ENCODE measurements at places on chromosomes 7 and 10.
A peak's percentile ranks its signal among the peaks of the same experiment; 100 is the strongest.

- H3K36me3 ChIP-seq = no peaks in the 10 kb centered on the region
- no peaks in the 10 kb centered on the region for H3K27me3 ChIP-seq
- H3K4me3 ChIP-seq = no peak overlapping the region
- no peaks in the 10 kb centered on the region for H3K4me1 ChIP-seq
- no peak overlapping the region for H3K27ac ChIP-seq
Measured at GRCh38 chr10:71856619-71857018, 5.6 kb upstream of the PSAP start.

GRCh38 chr7:12431886-12432556, 28.4 kb upstream of the VWDE start:
- H3K4me1 ChIP-seq = no peaks in the 10 kb centered on the region
- no peaks in the 10 kb centered on the region for H3K27me3 ChIP-seq
- H3K4me3 ChIP-seq = no peak overlapping the region
- no peak overlapping the region for H3K27ac ChIP-seq

DNA sequence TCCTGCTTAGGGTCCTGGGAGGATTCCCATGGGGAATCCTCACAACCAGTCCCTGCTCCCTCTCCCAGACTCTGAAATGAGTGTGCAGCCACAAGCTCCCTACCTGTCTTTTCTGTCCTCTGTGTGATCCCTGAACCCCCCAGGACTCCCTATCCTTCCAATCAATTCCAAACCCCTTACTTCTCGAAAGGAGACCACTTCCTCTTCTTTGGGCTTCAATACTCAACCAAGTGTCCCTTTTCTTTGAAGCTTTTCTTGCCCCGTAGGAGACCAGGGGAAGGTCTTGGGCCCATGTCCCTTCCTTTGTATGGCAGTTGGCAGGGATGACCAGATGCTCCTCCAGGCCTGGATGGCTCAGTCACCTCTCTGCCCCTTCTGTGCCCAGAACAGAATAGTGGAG, 1.7 kb downstream of the AEBP1 start:
- H3K27ac ChIP-seq = no peak overlapping the region
- H3K4me1 ChIP-seq = no peaks in the 10 kb centered on the region
- no peaks in the 10 kb centered on the region for H3K27me3 ChIP-seq

DNA sequence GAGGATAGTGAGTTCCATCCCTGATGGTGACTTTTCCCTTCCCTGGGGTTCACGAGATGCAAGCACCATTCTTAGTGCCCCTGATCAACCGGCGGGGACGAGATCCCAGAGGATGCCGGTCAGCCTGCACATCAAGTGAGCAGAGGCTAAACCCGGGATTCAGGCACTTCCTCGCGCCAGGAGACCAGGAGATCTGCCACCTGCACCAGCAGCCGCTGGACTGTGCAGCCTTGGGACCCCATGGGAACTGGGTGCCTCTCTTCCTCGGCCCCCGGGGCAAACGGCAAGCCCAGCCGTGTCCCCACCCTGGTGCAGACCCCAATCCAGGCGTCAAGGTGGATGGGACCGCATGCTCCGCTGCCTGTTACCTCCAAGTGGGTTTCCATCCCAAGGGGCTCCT, 88.5 kb downstream of the TCERG1L start:
- no peak overlapping the region for H3K4me3 ChIP-seq
- no peak for DNase-seq
- no peaks in the 10 kb centered on the region for H3K4me1 ChIP-seq
- H3K27ac ChIP-seq = no peak overlapping the region

GRCh38 chr7:43071604-43072003, 40.8 kb upstream of the HECW1 start:
- no peak overlapping the region for H3K4me3 ChIP-seq
- peak; percentile 86 for DNase-seq
- no peak overlapping the region for H3K27ac ChIP-seq
- H3K36me3 ChIP-seq = no peaks in the 10 kb centered on the region
- peaks cover 2% of the 10 kb centered on the region for H3K4me1 ChIP-seq
- H3K27me3 ChIP-seq = no peaks in the 10 kb centered on the region

DNA sequence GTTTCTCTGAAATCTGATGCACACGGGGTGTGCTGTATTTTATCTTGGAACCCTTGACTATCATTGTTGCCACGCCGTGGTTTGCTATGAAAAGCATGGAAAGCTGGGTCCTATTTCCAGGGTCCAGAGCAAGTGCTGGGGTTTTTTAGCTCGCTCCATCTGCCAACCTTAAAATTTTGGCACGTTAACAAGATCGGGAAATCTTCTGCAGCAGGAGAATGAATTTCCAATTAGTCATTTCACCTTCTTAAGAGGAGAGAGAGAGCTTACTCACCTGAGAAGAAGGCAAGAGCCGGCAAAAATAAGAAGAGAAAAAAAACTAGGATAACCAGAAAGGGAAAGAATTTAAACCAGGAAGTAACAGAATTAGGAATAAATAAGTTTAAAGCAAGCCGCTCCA, 223.6 kb upstream of the CELF2 start:
- H3K27me3 ChIP-seq = no peaks in the 10 kb centered on the region
- peak overlapping the region; percentile 66 for H3K27ac ChIP-seq
- H3K4me3 ChIP-seq = no peak overlapping the region
- peak; percentile 19 for DNase-seq

GRCh38 chr7:128794020-128794419, 2.3 kb downstream of the CCDC136 start:
- no peak overlapping the region for H3K4me3 ChIP-seq
- H3K27ac ChIP-seq = no peak overlapping the region
- no peaks in the 10 kb centered on the region for H3K27me3 ChIP-seq
- DNase-seq = peak; percentile 29

DNA sequence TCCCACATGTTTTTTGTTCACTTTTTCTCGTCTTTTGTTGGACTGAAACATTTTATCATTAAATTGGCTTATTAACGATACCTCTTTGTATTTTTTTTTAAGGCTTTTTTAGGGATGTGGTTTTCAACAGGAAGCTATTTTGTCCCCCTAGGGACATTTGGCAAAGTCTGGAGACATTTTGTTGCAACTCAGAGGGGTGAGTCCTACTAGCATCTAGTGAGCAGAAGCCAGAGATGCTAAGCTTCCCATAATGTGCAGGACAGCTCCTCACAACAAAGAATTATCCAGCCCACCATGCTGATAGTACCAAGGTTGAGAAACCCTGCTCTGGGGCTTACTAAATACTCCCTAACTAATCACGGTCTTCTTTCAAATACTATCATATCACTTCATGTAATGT, 63.2 kb downstream of the ATE1 start:
- H3K4me3 ChIP-seq = no peak overlapping the region
- H3K36me3 ChIP-seq = no peaks in the 10 kb centered on the region
- no peak overlapping the region for H3K27ac ChIP-seq
- DNase-seq = no peak

DNA sequence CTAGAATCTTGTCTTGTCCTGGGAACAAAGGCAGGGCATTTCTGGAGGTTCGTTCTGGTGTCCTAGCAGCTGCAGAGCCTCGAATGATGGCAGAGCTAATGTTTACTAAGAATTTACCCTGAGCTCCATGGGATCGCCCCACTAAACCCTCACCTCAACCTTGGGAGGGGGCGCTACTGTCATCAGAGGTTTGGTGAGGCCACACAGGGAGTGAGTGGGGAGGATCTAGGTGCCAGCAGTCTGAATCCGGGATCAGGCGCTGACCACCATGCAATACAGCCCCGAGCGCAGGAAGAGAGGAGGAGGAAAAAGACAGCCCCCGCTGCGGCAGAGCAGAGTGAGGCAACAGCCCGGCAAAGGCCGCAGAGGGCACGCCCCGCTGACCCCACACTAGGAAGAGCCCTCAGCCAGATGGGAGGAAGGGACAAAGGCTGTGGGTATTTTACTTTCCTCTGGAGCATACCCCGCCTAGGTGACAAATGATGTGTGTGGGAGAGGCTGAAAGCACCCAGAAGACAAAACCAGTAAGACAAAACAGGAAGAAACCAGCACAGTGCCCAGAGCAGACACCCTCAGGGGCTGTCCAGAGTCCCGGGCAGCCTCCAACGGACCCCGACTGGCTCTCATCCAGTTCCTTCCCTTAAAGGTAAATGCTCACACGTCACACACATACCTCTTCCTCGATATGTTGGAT, 103.5 kb downstream of the FAM53B start:
- no peak for DNase-seq
- no peaks in the 10 kb centered on the region for H3K27me3 ChIP-seq
- H3K4me3 ChIP-seq = no peak overlapping the region
- no peaks in the 10 kb centered on the region for H3K36me3 ChIP-seq
- H3K4me1 ChIP-seq = no peaks in the 10 kb centered on the region

DNA sequence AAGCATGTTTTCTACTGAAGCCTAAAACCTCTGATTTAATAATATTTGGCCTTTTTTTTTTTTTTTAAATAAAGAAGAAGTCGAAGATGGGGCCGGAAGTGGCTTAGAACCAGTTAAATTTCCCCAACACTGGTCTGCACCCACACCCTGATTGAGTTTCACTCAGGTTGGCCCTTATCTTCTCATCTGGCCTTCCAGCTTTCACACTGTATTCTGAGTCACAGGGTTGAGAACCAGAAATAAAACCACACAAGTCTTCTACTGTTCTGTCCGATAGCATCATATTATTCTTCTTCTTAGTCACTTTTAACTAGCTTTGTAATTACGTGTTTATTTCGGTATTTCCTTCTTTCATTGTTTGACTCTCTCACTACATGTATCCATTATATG, 9.9 kb downstream of the ZNF365 start:
- H3K4me3 ChIP-seq = no peak overlapping the region
- no peaks in the 10 kb centered on the region for H3K36me3 ChIP-seq
- no peak overlapping the region for H3K27ac ChIP-seq
- no peaks in the 10 kb centered on the region for H3K4me1 ChIP-seq
- H3K27me3 ChIP-seq = no peaks in the 10 kb centered on the region

DNA sequence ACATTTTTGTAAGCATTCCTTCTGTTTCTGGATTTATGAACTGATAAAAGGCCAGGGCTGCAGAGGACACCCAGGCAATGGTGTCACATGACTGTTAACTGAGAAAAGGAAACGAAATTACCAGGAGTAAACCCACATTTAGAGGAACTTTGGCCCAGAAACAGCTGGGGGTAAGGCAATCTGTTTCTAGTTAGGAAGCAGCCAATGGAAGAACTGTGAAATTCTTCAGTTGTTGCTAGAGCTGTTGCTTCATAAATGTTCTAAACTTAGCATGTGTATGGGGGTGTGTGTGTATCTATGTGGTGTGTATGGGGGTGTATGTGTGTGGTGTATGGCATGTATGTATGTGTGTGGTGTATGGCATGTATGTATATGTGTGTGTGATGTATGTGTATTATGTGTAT, 11.8 kb upstream of the PDCD4 start:
- H3K4me1 ChIP-seq = peaks cover 5% of the 10 kb centered on the region
- H3K36me3 ChIP-seq = no peaks in the 10 kb centered on the region
- no peak overlapping the region for H3K27ac ChIP-seq
- H3K4me3 ChIP-seq = no peak overlapping the region
- no peak for DNase-seq
- no peaks in the 10 kb centered on the region for H3K27me3 ChIP-seq

GRCh38 chr7:100891568-100892247, 2.2 kb upstream of the UFSP1 start:
- peaks cover 2% of the 10 kb centered on the region for H3K4me1 ChIP-seq
- H3K27ac ChIP-seq = peak overlapping the region; percentile 95
- H3K36me3 ChIP-seq = peaks cover 3% of the 10 kb centered on the region
- peak; percentile 71 for DNase-seq

GRCh38 chr7:30379131-30379530, 94.7 kb downstream of the ZNRF2 start:
- no peaks in the 10 kb centered on the region for H3K4me1 ChIP-seq
- no peak for DNase-seq
- H3K36me3 ChIP-seq = no peaks in the 10 kb centered on the region
- H3K27me3 ChIP-seq = no peaks in the 10 kb centered on the region
- no peak overlapping the region for H3K4me3 ChIP-seq

GRCh38 chr7:16745645-16746044, 7.9 kb upstream of the TSPAN13 start:
- no peak overlapping the region for H3K4me3 ChIP-seq
- no peaks in the 10 kb centered on the region for H3K4me1 ChIP-seq
- H3K36me3 ChIP-seq = no peaks in the 10 kb centered on the region
- DNase-seq = no peak
- H3K27ac ChIP-seq = no peak overlapping the region

GRCh38 chr10:6583447-6583846, 3.4 kb upstream of the PRKCQ start:
- no peak overlapping the region for H3K27ac ChIP-seq
- no peak overlapping the region for H3K4me3 ChIP-seq
- peaks cover 6% of the 10 kb centered on the region for H3K4me1 ChIP-seq
- H3K27me3 ChIP-seq = no peaks in the 10 kb centered on the region
- no peaks in the 10 kb centered on the region for H3K36me3 ChIP-seq
- no peak for DNase-seq

DNA sequence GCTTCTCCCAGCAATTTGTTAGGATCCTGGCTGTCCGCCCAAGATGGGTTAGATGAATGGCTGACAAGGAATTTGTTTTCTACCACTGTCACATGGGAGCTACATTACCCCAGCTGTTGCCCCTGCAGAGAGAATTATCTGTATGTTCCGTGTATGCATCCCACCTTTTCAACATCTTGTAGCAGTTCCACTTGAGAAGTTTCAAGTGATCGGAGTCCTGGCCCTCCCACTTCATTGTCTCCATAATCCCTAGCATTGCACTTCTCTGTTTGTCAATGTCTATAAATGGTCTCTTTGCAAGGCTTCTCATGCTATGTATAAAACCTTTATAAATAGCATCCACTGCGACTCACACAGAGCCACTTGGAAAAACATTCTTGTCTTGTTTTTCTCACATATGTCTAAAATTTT, 972.5 kb downstream of the CNTNAP2 start:
- no peaks in the 10 kb centered on the region for H3K27me3 ChIP-seq
- no peak overlapping the region for H3K27ac ChIP-seq
- H3K36me3 ChIP-seq = no peaks in the 10 kb centered on the region
- no peaks in the 10 kb centered on the region for H3K4me1 ChIP-seq
- H3K4me3 ChIP-seq = no peak overlapping the region
- DNase-seq = no peak

- H3K27ac ChIP-seq = no peak overlapping the region
- no peaks in the 10 kb centered on the region for H3K36me3 ChIP-seq
- no peak for DNase-seq
- H3K4me1 ChIP-seq = no peaks in the 10 kb centered on the region
Measured at GRCh38 chr7:157320608-157320980, 16.2 kb upstream of the DNAJB6 start.

GRCh38 chr10:119867317-119867716, 5.3 kb downstream of the MCMBP start:
- no peaks in the 10 kb centered on the region for H3K4me1 ChIP-seq
- no peaks in the 10 kb centered on the region for H3K36me3 ChIP-seq
- DNase-seq = no peak
- no peak overlapping the region for H3K4me3 ChIP-seq

DNA sequence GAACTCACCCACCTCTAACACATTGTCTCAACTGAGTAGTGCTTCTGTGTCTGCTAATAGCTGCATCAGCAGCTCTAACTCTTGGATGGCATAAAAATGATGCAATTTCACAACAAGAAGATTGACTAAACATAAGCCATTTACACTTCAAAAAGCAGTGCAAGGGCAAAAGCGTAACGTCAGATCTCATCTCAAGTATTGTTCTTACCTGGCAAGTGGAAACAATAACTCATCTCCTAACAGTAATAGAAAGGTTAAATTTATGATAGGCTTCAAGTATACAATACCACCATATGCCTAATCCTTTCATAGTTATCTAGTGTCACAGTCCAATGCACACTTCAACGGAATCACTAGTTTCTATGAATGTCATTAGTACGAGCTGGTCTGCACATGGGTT, 14.8 kb downstream of the TPK1 start:
- no peak overlapping the region for H3K27ac ChIP-seq
- DNase-seq = no peak
- no peaks in the 10 kb centered on the region for H3K27me3 ChIP-seq
- no peak overlapping the region for H3K4me3 ChIP-seq
- H3K36me3 ChIP-seq = no peaks in the 10 kb centered on the region
- no peaks in the 10 kb centered on the region for H3K4me1 ChIP-seq

Data from mesendoderm (in vitro differentiated cells).